Astrocyte of the spinal cord (primary cell): ENCODE measurements at places on chromosomes 2 and 18.

DNA sequence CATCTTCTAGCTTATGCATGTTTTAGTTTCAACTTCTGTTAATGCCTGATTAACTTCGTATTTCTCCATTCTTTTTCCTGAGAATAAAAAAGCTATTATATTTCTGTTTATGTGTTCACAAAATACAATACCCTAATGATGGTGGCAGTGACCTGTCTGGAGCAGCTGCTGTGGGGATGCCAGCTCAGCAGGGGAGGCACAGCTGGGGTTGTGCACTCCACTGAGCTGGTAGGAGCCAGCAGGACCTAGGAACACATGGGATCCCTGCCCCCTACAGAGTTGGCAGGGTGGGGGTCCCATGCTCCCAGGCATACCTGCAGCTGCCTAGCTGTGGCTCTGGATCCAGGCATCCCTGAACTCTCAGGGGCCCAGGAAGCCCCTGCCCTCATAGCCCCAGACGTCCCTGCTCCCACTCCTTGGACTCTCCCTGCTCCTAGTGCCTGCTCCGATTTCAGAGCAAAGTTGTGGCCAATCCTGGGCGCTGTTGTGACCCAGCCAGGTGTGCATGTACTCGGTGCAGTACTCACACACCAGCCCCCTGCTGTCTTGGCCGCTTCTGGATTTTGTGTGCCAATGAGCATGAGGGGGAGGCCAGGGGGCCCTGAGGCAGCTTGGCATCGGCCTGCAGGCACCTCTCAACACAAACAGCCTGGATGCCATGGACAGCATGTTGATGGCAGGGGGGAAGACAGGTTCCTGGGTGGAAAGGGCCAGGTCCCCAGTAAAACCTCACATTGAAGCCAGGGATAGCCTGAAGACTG is 546.0 kb downstream of the ZNF804A start:
- no peak for DNase-seq

- no peak for DNase-seq
Observed at GRCh38 chr18:63438181-63438580, 15.9 kb upstream of the VPS4B start.

DNA sequence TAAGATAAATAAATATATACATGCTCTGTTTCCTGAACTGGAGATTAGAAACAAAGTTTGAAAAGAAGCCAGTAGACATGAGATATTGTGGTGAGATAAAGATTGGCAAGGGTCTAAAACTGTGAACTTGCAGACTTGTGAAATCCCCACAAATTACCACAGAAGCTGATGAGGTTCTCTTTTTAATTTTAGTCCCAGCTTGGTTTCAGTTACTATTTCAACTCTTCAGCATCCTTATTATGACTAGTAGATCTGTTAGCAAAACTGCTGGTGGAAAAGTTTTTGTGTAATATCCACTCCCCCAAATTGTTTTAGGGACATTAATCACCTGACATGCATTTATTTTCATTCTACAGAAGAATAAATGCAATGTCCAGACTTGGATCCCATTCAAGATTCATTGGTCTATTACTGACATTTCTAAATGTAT is 20.8 kb downstream of the RASGRP3 start:
- DNase-seq = no peak

DNA sequence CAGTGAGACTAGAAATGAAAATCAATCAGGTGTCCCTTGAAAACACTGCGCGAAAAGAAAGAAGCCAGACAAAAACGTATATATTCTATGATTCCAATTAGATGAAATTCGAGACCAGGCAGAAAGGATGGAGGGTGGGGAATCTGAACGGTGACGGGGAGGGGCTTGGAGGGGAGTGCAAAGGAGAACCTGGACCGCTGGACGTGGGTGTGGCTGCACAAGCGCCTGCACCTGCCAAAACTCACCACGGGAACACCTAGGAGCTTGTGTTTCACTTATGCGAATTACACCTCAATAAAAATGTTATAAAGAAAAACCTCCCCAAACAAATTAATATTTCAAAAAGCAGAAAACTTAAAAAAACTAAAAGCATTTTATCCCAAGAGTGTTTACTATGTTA is 21.9 kb downstream of the THAP4 start:
- no peak for DNase-seq

DNA sequence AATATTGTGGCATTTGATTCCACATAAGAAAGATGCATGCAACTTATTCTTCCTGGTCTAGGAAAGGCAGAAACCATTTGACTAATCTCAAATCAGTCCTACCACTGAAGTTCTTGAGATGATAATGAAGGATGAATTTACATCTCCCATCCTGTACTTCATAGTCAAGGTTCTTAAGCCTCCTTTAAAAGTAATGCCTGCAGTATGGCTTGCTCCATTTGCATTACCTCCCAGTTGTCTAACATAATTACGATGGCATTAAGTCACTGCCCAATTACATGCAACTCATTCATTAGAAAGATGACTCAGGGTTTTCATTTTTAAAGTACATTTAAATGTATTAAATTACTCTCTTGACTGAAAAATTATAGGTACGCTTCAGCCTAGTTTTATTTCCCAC is 32.2 kb downstream of the THADA start:
- no peak for DNase-seq

GRCh38 chr2:215241791-215242305 is 70.0 kb upstream of the ATIC start:
- DNase-seq = no peak

DNA sequence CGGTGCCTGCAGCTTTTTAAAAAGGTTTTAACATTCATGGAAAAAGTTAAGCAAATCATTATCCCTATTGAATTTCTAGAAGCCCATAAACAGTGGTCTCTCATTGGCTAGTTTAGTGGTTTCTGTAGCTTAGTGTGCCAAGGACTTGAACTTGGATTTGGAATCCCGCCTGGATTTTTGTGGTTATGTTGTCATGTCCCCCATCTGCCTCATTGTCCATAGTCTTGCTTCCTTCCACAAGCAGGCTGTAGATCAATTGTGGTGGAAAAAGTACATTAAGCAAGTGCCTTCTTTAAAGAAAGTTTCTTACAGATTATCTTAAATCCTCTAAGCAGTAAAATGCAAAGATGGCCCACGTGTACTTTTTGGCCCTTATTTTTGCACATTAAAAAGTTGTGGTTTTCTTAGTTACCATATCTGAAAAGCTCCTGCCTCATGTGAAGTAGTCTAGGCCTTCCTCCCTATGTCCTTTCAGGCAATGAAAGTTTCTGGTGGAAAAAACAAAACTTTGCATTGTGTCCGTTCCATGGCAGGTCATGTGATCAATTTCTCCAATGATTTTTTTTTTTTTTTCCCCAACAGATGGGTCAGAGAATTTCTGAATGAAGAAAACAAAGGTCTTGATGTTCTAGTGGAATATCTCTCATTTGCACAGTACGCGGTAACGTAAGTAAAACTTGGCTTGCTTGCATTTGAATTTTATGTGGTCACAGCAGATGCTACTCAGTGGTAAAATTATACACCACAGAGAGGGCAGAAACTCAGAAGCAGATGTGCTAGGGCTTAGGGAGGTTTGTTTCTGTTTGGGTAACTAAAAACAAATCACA is 158.9 kb downstream of the PRPF40A start:
- peak; percentile 95 for DNase-seq

- DNase-seq = no peak
Observed at GRCh38 chr18:36460854-36461253, 163.3 kb downstream of the FHOD3 start.

- no peak for DNase-seq
Observed at GRCh38 chr2:216082805-216083204, 1.1 kb downstream of the TMEM169 start.

- no peak for DNase-seq
Observed at GRCh38 chr18:60193780-60194179, 178.8 kb downstream of the MC4R start.

DNA sequence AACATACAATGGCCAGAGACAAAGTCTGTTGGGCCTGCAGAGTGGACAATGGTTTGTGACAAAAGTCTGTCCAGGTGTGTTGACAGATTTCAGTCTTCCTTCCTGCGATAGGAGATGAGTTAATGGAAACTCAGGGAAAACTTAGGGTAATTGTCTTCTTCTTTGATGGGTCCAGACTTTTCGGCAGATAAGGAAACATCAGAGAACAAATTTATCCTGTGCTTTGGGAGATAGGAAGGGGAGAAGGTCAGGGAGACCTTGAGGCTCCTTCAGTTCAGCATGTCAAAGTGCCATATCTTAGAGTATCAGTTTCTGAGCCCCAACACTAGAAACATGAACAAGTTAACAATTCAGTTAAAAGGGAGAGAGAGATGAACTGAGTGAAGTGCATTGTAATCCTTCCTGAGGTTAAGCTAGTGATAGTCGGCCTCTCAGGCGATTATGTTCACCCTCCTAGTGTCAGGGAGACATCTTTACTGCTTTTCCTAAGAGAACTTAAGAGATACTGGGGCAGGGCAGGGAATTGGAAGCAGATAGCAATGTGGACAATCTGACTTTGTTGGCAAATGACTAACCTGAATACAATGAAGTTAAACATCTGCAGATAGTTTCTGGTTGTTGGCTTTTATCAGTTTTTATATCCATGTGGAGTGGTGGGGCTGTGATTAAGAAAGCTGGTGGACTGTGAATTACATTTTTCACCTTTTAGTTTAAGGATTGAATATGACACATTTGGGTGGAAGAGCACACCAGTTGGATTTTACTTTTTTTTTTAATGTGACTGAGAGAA is 248.8 kb upstream of the FN1 start:
- DNase-seq = peak; percentile 65

DNA sequence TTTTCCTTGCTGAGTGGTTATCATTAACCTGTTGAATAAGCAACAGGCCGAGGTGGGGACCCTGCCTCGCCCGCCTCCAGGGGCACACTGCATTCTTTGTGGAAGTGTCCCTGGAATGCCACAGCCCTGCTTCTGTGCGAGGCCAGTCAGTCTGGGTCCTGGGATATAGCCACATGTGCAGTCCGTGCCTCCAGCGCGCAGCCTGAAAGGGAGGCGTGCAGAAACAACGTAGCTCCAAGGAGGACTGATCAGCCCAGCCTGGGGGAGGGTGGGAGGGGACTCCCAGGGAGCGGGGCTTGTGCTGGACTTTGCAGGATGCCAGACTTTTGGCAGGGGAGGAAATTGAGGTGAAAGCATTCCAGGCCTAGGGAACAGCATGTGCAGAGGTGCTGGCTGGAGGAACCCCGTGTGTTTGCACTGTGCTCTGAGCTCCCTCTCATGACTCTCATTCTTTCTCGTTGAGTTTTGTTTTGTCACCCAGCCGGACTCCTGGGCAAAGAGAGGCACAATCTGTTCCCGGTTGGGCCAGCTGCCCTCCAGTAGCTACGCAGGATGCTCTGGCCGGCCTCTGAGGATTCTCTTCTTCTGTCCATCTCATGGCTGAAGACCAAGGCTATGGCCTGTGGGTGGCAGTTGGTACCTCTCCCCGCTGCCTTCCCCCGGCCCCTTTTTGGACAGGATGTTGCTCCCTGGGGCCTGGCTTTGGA is 39.7 kb downstream of the HPCAL1 start:
- no peak for DNase-seq

DNA sequence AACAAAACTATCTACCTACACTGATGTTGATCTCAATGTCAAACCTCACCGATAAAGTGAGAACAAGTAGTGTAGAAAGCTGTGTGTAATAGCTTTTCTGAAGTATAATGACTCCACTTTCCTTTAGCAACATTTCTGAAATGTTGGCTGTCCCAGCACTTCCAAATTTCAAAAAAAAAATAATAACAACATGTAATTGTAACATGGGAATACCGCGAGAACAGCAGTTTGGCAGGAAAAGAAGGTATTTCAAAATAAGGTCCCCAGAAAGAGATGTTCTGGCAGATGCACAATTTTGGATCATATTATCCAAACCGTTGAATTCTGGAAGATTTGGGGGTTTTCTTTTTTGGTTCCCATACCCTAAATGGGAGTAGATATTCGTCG is 352.0 kb downstream of the ARHGAP15 start:
- no peak for DNase-seq

GRCh38 chr2:156687126-156687525 is 250.9 kb downstream of the GPD2 start:
- no peak for DNase-seq

DNA sequence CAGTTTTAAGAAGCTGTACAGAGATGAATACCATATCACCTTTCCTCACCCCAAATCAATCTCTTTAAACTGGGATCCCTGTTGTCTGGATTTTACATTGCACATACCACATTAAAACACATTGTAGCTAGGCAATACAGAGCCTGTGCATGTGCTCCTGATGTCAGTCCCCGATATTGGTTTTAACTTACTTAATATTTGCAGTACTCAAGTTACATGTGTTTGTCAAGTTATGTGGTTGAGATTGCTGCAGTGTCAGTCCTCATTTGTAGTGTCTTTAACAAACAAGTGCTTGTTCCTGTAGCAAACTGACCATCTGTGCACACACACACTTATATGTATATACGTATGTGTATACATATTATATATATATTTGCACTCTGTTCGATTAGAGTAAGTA is 10.4 kb upstream of the UBE2E3 start:
- DNase-seq = no peak

DNA sequence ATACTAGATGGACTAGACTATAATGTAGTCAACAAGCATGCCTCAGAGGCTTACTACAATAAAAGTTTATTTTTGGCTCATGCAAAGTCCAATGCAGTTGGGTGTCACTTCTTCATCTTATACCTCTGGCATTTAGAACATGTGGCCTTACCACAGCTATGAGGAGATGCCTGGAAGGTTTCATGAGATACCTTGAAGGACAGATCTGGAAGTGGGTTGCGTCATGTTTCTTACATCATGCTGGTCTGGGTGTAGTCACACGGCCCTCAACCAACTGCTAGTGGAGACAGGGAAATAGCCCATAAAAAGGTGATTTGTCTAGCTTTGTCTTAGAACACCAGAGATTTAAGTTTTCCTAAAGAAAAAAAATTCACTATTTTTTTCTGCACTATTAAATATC is 91.7 kb upstream of the MMADHC start:
- peak; percentile 22 for DNase-seq

- no peak for DNase-seq
Observed at GRCh38 chr2:46058140-46058539, 239.1 kb upstream of the EPAS1 start.

DNA sequence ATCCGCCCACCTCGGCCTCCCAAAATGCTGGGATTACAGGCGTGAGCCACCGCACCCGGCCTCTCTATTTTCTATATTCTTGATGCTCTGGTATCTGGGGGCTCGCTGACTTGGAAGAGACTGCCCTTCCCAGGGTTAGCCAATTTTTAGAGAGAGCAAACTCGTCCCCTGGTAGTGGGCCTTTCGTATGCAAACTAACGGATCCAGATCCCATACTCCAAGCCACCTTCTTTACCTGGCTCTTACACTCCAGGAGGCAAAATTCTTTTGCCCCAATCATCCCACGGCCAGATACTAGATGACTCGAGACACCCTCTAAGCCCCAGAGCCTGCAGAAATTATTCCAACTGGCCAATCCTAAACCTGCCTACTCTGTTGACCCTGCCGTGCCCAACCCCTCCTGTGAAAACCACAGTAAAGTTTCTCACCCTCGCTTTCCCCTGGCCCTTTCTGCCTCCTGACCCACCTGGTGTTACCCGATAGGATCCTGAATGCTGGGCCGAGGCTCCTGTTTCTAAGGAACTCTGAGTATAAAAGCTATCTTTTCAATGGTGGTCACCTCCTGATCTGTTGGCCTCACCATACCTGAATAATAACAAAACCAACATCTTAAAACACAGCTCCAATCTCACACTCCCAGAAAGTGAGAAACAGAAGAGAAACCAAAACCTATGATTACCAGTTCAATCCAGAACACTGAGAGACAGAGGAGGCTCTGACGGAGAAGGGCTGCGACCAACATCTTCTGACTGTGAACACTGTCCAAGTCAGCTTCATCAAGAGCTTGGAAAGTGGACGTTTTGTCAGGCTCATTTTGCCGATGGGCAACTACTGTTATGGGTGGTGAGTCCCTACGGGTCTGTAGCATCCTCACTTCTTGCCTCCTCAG is 57.6 kb upstream of the ZNF532 start:
- DNase-seq = no peak

GRCh38 chr2:212644195-212644837 is 105.7 kb upstream of the ERBB4 start:
- no peak for DNase-seq
